ENCODE measurements at places on chromosomes 6 and 20.

DNA sequence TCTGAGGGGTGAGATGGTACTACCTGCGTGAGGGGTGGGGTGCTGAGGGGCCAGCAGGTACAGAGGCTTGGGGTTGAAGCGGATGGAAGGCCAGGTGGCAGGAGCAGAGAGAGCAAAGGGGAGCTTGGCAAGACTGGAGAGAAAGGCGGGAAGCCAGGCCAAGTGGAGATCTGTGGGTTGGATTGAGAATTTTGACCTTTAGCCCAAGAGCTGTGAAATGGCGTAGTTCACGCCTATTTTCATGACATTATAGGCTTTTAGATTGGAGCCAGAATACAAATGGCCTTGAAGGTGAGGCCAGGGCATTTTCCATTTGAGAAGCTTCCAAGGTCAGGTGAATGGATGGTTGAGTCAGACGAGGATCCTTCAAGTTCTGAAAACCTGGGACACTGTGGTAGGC lies 2.5 kb downstream of the ATRN start:
- no peak for DNase-seq

GRCh38 chr6:45586216-45587171 lies 208.8 kb upstream of the SUPT3H start:
- DNase-seq, result peak; percentile 66

GRCh38 chr6:124033501-124033900 lies 229.8 kb downstream of the NKAIN2 start:
- DNase-seq, result no peak

- DNase-seq, result no peak
Observed at GRCh38 chr6:164034602-164035140, 620.2 kb downstream of the QKI start.

- no peak for DNase-seq
Observed at GRCh38 chr6:32097364-32097763, 11.8 kb downstream of the TNXB start.

- DNase-seq, result no peak
Observed at GRCh38 chr20:21049305-21049828, 56.8 kb downstream of the LINC00237 start.

- DNase-seq, result no peak
Observed at GRCh38 chr20:57650756-57651483, 30.7 kb upstream of the ZBP1 start.

- DNase-seq, result no peak
Observed at GRCh38 chr6:7401075-7401474, 11.5 kb downstream of the RIOK1 start.

GRCh38 chr6:47789553-47789952 lies 7.7 kb downstream of the OPN5 start:
- DNase-seq, result no peak

GRCh38 chr20:19958928-19959327 lies 58.2 kb upstream of the NAA20 start:
- no peak for DNase-seq

DNA sequence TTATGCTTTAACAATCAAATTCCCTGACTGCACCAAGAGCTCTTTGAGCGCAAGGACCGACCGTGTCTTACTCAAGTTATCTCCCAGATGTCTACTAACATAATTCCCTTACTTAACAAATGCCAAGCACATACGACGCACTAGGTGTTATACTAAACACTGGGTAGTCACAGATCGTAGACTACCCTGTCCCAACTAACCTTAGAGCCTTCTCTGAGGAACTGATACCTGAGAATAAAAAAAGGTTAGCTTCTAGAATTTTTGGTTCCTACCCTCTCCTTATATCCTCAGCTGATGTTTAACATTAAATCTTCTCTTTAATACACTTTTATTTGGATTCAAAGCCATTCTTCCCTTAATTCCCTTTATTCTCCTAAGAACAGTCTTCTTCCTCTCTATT lies 38.5 kb downstream of the EPB41L2 start:
- no peak for DNase-seq

DNA sequence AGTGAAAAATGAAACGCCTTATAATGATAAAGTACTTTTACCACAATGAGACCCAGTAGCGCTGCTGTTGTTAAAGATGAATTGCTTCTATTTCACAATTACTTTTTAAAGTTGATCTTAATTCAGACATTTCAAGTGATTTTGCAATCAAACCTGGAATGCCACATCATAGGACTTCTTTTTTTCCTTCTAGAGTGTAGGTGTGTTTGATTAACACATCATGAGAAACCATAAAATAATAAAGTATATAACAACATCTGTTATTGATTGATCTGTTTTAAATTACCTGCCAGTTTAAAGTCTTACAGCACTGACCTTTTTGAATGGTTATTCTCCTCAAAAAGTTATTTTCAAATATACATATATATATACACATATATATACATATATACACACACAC lies 38.6 kb downstream of the HEBP2 start:
- DNase-seq, result no peak

DNA sequence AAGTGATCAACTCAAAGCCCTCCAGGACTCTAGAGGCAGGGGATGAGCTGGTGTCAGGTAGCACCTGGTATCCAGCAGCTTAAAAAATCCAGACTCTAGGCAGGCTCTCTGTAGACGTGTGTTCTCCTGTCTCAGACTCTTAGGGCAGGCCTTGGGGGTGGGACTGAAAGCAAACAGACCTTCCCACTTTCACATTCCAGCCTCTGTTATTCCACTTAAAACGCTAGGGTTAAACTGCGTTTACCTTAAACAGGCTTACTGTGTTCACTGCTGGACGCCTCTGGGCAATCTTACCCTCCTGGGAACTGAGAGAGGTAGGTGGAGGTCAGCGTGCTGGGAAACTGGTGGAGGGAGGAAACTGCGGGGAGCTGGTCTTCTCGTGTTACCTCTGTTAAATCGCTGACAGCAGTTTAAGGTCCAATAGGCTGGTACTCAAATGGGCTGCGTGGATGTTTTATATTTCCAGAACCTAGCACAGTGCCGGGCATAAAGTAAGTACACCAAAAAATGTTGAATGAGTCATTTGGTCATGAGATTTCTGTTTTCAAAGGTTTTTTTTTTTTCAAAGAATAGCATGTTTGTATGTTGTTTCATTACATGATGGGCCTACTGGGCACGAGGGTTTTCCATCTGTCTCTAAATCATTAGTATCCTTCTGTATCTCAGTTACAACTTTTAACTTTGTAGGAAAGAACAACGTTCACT lies at the start of gene GCNT2:
GCNT2 (plus strand) TSS at position 248 of the 705 bp plus-strand sequence. CDS start 7,561 bp downstream, outside the sequence.
- no peak for DNase-seq

DNA sequence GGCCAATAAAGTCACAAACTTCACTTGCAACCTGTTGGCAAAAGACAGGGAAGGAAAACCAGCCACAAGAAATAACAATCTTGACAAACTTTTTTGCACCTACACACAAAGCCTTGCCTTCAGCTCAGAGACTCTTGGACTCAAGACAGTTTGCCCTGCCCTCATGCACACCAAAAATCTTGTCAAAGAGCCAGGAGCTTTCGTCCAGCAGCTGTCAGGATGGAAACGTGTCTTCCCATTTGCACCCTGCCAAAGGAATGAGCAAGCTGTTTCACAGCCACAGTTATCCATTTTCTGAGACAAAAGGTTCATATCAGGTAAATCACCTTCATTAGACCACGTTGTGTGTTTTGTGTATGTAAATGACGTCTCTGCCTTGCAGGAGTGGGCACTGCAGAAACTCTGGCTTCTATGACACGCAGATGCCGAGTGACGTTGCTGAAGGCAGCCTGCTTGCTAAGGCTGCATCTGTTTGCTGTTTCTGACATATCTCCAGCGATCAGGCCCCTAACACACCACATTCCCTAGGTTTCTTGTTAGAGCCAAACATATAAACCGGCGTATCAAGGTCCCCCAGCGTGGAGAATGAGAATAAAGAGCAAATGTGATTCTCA lies 193.4 kb downstream of the SYNDIG1 start:
- no peak for DNase-seq

GRCh38 chr6:15096894-15097837 lies 148.7 kb upstream of the JARID2 start:
- DNase-seq, result no peak

GRCh38 chr6:39934131-39934757 lies at the start of gene MOCS1:
Gene MOCS1, minus strand, starts transcription at chr6:39934462. Its CDS starts 45 bp downstream, at chr6:39934417.
- DNase-seq, result peak; percentile 49

DNA sequence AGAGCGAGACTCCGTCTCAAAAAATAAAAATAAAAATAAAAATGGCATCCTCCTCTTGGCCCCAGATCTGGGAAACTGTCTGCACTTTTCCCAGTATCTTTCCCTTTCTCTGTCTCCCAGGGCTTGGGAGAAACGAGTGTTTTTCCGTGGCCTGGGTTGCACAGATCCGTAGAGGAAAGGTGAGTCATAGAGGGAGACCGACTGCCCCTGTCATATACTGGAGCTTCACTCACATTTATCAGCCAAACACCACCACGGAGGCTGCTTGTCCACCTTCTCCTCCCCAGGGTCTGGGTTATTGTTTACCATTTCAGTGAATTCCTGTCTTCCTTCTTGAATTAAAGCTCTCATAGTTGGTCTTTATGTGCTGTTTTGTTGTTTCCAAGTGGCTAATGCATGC lies 31.9 kb upstream of the EIF2S2 start:
- DNase-seq, result no peak

- DNase-seq, result no peak
Observed at GRCh38 chr6:156402628-156403027, 374.6 kb upstream of the ARID1B start.

DNA sequence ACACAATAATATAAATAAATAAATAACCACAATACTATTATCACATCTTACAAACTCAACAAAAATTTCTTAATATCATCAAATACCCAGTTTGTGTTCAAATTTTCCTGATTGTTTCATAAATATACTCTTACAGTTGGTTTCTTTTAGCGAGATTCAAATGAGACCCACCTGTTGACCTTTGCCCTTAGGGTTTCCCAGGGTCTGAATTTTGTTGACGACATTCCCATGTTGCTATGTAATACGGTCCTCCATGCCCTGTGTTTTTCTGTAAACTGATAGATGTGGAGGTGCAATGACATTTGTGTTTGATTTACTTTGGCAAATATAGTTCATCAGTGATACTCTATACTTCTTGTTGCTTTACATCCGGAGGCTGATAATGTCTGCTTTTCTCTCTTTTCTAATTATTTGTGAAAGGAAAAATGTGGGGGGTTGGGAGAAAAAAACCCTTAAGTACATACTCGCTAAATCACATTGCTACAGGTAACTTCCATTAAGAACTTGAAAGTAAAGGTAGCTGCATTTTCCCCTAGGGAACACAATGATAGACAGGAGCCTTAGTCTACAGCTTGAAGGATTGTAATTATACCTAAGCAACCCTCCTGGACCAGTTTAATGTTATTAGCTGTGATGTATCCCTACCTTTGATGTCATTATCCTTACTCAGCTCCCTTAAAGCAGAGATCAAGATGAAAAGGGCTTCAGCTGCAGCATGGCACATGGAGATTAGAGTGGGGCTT lies 6.6 kb downstream of the MOG start:
- no peak for DNase-seq

DNA sequence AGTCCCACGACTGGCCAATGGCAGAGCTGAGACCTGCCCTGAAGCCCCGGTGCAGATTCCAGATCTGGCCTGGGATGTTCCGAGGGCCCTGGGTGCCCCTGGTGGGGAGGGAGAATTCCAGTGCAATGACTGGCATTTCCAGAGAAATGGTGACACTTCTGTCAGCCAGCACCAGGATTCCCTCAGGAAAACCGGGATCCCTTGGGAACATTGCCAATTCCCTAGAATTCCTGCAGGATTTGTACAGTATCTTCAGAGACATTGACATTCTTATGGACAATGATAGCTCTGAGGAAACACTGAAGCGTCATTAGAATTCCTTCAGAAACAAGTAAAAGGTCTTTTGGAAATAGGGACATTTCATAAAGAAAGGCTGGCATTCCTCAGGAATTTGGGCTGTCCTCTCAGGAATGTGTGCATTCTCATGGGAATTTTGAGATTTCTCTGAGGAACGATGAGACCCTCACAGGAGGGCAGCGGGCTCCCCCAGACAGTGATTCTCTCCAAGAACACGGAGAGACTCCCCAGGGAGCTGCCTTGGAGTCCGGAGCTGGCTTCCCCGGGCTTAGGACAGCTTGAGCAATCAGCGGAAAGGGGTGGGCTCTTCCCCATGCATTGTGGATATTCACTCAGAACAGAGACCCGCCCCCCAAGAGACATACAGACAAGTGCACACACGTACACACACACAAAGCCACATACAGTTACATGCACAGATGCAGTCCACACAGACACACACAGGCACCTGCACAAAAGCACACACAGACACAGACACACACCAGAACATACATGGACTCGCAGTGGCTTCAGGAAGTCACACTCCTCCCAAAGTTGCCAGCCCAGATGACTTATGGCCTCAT lies 35.2 kb upstream of the BPIFA2 start:
- DNase-seq, result no peak

DNA sequence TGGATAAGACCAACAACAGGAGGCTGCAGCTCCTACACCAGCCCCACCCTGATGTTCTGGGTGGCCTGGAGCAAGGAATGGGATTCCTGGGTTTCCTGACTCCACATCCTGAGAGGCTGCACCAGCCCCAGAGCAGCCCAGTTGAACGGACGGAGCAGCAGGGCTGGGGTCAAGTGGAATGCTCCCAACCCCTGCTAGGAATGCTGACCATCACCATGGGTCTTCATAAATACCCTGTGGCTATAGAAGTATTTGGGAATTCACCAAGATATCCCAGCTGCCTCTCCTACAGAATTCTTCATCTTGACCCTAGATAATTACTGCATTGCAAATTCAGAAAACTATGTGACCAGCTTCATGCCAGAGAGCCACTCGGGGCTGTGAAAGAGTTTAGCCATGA lies 180.3 kb downstream of the THBS2 start:
- DNase-seq, result no peak

DNA sequence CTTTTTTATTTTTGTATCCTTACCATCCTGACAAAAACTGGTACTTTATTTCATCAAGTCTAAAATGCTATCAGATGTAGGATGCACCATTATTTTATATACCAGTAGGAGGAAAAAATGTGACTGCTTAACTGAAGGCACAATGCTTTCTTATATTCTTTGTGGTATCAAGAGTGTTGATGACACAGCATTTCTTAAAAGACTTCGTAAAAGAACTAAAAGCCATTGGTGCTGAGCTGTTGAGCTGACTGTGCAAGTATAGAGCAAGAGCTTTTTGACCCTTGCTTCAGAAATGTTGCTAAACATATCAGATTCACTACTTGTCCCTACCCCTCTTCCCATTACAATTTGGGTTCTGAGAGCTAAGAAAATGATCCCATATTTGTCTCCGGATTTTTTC lies 17.5 kb downstream of the SF3B5 start:
- no peak for DNase-seq

- no peak for DNase-seq
Observed at GRCh38 chr6:90053614-90054013, 159.3 kb downstream of the GJA10 start.

- no peak for DNase-seq
Observed at GRCh38 chr20:2330090-2330695, 34.4 kb downstream of the TGM3 start.

GRCh38 chr6:98777762-98778161 lies 56.6 kb upstream of the POU3F2 start:
- no peak for DNase-seq
